ENCODE measurements at places on chromosomes 2 and 18.

GRCh38 chr2:71557321-71557720, 104.0 kb downstream of the DYSF start:
- no peak for DNase-seq

GRCh38 chr2:173963817-173964564, 1.2 kb downstream of the SP3 start:
- DNase-seq = peak; percentile 84

- no peak for DNase-seq
Observed at GRCh38 chr2:77025714-77026113, 496.5 kb downstream of the LRRTM4 start.

DNA sequence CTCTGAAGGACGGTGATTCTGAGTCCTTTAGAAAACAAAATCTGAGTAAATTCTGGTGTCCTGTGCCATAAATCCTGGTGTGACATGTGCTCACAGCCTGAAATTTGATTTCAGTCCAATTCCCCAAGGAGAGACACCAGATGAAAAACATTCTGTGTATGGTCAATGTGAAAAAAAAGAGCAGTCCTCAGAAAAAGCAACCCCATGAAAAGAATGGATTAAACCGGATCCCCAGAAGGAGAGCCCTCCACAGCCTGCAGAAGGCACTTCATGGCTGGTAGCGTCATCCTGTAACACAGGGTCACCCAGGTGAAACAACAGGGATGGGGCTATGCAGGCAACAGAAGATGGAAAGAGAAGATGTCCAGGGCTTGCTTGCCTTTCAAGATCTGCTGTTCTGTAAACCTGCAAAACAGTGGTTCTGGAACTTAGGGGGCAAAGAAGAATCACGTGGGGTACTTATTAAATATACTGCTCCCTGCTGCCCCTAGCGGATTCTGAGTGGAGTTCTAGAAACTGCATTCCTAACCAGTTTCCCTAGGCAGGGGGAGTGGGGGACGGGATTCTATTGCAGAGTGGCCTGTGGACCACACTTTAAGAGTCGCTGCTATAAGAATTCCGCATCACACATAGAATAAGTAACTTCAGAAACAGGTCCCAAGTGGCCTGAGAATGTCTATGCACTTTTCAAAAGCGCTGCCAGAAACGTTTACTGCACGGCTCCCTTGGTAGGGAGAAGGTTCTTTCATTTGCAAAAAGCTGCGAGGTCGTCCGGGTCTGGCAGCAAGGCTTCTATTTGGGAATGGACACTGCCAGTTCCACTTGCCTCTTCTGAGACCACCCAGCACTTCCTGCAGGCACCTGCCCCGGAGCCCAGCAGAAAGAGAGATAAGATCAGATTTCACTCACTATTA, 118.9 kb upstream of the ARL5A start:
- DNase-seq = no peak

GRCh38 chr2:232927032-232927792, 57.1 kb downstream of the SNORC start:
- DNase-seq = no peak

DNA sequence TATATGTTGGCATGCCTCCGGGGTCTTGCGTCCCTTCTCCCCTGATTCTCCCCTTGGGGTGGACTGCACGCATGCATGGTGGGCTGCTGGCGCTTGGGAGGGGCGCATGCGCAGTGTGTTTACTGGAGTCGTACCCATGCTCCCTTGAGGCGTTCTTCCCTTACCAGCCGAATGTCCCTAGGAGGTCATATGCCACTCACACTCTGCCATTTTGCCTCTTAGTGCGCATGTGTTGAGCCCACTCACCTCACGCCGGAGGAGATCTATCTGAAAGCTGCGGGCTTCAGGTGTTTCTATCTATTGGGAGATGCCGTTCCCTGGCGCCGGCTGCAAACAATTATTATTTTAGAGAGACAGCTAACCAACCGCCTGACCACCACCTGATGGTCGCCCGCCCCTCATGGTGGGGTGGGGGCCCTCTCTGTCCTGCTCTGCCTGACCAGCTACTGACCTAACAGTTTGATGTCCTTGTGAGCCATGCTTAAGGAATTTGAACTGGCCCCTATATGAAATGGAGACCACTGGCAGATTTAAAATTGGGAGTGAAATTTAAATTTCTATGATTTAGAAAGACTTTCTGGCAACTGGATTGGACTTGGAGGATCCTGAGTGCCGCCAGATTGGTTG, 179.6 kb downstream of the RNF144A start:
- no peak for DNase-seq

DNA sequence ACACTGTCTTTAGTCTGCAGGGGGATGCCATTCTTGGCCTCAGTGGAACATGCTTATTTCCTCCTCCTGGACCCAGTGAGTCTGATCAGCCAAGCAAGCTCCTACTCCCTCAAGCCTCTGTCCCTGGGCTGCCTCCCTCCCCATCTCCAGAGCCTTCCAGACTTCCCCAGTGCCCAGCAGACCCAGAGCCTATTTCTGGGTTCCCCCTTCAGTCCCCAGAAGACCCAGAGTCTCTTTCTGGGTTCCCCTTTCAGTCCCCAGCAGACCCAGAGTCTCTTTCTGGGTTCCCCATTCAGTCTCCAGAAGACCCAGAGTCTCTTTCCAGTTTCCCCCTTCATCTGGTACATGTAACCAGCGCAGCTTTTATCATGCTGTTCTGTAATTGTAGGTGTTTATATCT, 17.0 kb upstream of the PKDCC start:
- DNase-seq = no peak

DNA sequence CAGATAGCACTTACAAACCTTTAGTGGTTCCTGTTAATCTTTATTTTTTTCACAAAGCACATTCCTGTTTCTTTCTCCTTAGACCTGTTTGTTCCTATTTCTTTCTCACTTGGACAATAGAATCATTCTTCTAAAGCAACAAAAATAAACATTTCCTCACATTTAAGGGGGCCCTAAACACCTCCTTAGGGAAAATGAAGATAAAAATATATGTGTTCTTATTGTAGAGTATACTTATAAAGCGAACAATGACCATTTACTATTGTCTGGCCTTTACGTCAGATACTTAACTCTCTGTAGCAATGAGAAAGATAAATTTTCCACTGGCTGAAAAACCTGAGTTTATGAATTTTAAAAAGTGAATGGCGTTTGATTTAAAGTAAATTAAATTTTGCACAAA, 234.6 kb downstream of the TCF4 start:
- DNase-seq = no peak

GRCh38 chr2:150811259-150811855, 323.9 kb upstream of the RND3 start:
- DNase-seq = no peak

- no peak for DNase-seq
Observed at GRCh38 chr18:22494771-22495170, 77.1 kb upstream of the CTAGE1 start.

DNA sequence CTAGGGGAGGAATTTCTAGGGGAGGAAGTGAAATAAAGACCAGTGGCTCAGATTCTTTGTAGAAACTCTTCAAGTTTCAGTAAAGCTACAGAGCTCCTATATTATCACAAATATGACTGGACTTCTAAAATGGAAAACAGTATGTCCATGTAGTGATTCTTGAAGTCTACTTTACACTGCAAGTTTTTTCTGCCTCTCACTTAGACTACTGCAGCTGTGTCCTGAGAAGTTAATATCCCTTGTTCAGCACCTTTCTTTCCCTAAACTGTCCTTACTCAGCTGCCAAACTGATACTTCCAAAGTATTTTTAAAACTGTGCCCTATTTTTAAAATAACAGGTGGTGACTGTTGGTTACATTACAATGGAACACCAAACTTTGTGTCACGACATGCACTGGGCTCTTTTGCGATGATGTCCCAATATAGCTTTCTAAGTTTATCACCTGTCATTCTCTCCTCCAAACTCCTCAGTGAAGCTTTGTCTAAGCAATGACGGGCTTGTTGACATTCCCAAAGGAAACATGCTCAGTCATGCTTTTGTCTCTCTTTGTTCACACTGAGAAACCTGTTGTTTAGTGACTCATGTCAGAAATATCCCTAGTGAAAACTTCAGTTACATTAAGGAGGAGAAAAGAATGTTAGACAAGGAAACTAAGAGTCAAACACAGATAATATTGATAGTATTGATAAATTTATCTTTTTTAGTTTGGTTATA, 341.1 kb downstream of the ARL6IP6 start:
- no peak for DNase-seq

DNA sequence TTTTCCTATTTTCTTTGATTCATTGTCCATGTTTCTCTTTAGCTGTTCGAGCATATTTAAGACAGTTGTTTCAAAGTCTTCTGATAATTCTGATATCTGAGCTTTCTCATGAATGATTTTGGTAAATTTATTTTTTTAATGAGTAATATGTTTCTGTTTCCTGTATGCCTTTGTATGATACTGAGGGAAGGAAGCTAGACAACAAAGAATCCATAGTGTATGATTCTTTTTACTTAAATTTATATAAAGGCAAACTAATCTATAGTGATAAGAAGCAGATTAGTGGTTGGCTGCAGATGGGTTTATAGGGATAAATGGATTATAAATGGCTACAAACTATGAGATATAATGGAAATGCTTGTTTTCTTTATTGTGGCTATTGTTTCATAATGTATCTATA, 352.7 kb upstream of the CDH2 start:
- DNase-seq = no peak

DNA sequence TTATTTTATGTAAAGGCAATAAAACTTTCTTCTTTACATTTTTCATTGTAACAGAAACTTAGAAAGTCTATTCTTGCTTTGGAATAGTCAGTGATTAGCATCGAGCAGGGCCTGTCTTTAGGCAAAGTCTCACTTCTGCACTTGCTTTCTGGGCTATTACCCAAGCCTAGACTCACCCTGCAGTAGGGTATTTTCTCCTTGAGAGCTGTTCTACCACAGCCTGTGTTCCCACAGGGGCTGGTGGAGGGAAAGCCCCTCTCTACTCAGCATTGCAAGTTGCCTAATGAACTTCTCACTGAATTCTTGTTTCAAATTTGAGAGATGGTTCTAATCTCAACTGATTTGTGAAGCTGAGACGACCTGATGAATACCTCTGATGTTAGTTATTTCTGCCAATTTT, 111.7 kb upstream of the KLHL14 start:
- no peak for DNase-seq

- no peak for DNase-seq
Observed at GRCh38 chr2:152298754-152299153, 36.2 kb upstream of the FMNL2 start.

DNA sequence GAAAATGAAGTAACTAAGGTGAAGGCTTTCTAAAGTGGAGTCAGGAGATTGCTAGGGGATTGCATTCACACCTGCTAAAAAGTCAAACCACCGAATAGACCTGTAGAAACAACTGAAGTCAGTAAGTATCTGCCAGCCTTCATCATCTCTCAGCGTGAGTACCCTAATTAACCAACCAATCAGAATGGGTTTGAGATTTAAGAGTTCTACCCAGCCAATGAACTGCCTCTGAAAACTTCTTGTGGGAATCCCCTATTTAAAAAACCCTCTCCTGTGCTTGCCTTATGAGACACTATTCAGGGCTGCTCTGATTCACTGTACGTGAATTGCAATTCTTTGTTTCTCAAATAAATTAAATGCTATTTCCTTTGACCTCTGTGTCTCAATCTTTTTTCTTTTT, 3.4 kb upstream of the FAM161A start:
- no peak for DNase-seq

GRCh38 chr2:213885485-213885884, 525.4 kb upstream of the VWC2L start:
- DNase-seq = no peak

- DNase-seq = no peak
Observed at GRCh38 chr18:8948011-8948410, 154.5 kb upstream of the NDUFV2 start.

DNA sequence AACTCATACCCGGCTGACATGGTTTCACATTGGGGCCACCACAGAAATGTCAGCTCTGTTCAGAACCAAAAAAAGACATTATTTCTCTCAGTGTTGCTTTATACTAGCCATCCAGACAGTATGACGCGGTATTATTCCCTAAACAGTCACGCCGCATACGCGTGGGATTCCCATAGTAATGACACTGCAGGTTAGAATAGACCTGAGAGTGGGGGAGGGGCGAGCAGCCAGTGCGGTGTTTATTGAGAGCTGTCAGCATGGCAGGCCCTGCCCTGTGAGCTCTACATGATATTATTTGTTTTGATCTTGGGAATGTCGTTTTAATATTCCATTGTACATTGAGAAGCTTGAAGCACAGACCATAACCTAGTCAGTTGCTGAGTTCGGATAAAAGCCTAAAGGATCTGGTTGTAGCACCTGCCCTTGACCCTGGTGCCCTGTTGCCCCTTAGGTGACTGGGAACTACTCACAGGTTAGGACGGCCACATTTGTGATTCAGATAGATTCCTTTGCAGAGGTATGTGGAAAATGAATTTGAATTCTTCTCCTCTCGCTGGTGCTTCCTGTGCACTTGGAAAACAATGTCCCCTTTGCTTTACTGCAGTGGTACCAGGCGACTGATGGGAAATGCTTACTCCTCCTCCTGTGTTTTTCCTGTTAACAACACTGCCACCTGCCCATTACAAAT, 150.1 kb downstream of the ARHGAP28 start:
- no peak for DNase-seq

- no peak for DNase-seq
Observed at GRCh38 chr2:200357845-200358244, 51.4 kb downstream of the SPATS2L start.

DNA sequence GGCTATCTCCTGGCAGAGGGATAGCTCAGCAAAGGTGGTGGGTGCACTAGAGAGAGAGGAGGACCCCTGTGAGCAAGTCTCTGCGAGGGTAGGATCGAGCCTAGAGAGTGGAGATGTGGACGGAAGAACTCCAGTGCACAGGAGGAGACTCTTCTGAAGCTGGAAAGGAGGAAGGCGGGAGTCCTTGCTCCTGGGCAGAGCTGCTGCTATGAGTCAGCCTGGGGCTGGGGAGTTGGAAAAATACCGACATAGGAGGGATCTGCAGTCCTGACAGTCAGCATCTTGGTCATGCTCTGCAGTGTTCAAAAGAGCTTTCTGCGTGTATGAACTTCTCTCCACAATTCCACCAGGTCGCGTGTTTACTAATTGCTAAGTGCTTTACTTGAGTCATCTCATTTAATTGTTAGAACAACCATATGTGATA, 233.8 kb downstream of the LDLRAD4 start:
- DNase-seq = no peak

- DNase-seq = no peak
Observed at GRCh38 chr2:100894105-100894795, 74.3 kb downstream of the NPAS2 start.

GRCh38 chr2:188902901-188903491, 71.2 kb upstream of the COL3A1 start:
- no peak for DNase-seq

DNA sequence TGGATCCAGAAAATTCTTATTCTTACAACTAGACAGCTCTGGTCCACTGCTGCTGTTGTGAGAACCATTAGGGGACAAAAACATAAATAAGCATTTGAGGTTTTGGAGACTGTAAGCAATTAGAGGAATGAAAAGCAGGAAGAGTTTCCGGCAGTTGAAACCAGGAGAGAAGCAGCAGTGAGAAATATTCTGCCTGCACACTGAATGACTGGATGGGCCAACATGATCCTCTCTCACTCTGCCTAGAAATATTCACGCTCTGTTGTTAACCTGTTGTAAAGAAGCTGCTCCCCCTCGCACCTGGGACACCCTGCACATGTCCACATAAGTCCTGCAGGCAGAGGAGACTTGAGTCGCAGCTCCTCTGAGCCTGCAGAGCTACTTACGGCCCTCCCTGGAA, 60.4 kb upstream of the RNF152 start:
- no peak for DNase-seq
